ENCODE measurements at places on chromosomes 16 and 17. TPM values are rescaled to one million over a fixed set of nuclear protein-coding genes. Genes with fewer than 3 reads are reported as not detected.

NPW gene
- total RNA-seq = 2.7 TPM

MFAP4 gene
- total RNA-seq = 360 TPM

NPIPB6 gene
- total RNA-seq = 2.2 TPM

KRTAP4-3 gene
- total RNA-seq = not detected

ANKFN1 gene
- 0.10 TPM for total RNA-seq

ZFP90 gene
- 13.4 TPM for total RNA-seq

MEOX1 gene
- 0.90 TPM for total RNA-seq

HSF4 gene
- 3.2 TPM for total RNA-seq

SPN gene
- total RNA-seq = 0.08 TPM

ELMO3 gene
- 18.7 TPM for total RNA-seq

TEX14 gene
- total RNA-seq = 0.04 TPM

SAMD14 gene
- 3.1 TPM for total RNA-seq

CHD9 gene
- total RNA-seq = 68.2 TPM

- no peaks in the 10 kb centered on the region for H3K36me3 ChIP-seq
- no peaks in the 10 kb centered on the region for H3K27me3 ChIP-seq
- no peaks in the 10 kb centered on the region for H3K4me1 ChIP-seq
- H3K27ac ChIP-seq = no peak overlapping the region
- no peak overlapping the region for H3K4me3 ChIP-seq
- no peak for DNase-seq
These were observed 14.4 kb downstream of the NTAN1 start for GRCh38 chr16:15041271-15042004.

DNA sequence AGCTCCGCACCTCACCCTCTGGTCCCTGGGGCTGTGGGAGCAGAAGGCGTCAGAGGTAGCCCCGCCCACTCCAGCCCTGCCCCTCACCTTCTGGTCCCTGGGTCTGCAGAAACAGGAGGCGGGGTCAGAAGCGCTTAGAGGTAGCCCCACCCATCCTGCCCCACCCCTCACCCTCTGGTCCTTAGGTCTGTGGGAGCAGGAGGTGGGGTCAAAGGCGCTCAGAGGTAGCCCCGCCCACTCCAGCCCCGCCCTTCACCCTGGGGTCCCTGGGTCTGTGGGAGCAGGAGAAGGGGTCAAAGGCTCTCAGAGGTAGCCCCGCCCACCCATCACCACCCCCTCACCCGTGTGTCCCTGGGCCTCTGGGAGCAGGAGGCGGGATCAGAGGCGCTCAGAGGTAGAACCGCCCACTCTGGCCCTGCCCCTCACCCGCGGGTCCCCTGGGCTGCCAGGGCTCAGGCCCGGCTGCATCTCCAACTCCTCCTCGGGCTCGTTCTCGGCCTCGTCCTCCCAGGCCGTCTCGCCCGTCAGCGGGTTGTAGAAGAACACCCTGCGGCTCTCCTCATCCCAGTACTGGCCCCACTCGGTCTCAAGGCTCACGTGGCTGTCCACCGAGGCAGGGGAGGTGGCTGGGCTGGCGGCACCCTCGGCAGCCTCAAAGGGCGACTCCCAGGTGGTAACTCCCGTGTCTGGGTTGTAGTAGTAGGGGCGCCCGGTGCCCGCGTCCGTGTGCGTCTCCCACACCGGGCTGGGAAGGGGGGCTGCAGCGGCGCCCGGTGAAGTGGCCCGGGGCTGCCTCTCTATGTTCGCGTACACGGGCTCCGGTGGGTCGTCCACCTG, 27.2 kb downstream of the ARHGAP27 start:
- no peak overlapping the region for H3K4me3 ChIP-seq
- H3K4me1 ChIP-seq = peaks cover 37% of the 10 kb centered on the region
- peak overlapping the region; percentile 88 for H3K27ac ChIP-seq
- DNase-seq = peak; percentile 77

DNA sequence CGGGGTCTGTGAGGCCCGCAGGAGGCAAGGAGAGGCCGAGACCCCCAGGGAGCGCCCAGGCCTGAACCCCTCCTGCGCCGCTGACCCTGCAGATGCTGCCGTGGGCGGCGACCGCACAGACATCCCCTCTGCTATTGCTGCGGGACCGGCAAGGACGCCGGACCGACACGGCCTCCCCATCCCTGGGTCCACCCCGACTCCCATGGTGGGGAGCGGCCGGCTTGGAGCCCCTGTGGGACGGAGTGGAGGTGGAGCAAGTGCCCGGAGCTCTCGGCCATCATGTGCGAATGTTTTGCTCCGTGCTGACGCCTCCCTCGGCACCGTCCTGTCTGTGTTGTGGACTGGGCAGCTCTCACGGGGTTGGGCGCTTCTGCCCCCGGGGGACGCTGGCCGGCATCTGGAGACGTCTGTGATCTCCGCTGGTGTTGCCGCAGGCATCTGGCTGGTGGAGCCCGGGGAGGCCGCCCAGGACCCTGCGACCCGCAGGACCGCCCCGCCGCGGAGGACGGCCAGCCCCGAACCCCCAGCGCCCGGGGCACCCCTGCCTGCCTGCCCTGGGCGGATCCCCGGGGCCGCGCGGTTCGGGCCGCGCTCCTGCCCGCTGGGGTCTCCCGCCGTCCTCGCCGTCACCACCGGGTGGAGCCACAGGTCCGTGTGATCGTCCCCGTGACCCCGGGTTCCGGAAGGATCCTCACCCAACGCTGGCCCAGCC, 12.8 kb upstream of the GNG13 start:
- peaks cover 7% of the 10 kb centered on the region for H3K27me3 ChIP-seq
- H3K4me1 ChIP-seq = peaks cover 4% of the 10 kb centered on the region
- DNase-seq = peak; percentile 76
- no peak overlapping the region for H3K27ac ChIP-seq

GRCh38 chr17:17789828-17790636, 46.8 kb downstream of the SREBF1 start:
- no peak for DNase-seq
- no peaks in the 10 kb centered on the region for H3K36me3 ChIP-seq
- no peaks in the 10 kb centered on the region for H3K27me3 ChIP-seq
- peaks cover 28% of the 10 kb centered on the region for H3K4me1 ChIP-seq
- H3K4me3 ChIP-seq = no peak overlapping the region

GRCh38 chr16:23014592-23014991, 134.7 kb downstream of the USP31 start:
- no peak overlapping the region for H3K4me3 ChIP-seq
- no peaks in the 10 kb centered on the region for H3K27me3 ChIP-seq
- no peak overlapping the region for H3K27ac ChIP-seq
- no peaks in the 10 kb centered on the region for H3K4me1 ChIP-seq

GRCh38 chr17:77869665-77870132, 88.8 kb upstream of the TNRC6C start:
- peaks cover 2% of the 10 kb centered on the region for H3K4me1 ChIP-seq
- H3K36me3 ChIP-seq = no peaks in the 10 kb centered on the region
- no peak for DNase-seq

DNA sequence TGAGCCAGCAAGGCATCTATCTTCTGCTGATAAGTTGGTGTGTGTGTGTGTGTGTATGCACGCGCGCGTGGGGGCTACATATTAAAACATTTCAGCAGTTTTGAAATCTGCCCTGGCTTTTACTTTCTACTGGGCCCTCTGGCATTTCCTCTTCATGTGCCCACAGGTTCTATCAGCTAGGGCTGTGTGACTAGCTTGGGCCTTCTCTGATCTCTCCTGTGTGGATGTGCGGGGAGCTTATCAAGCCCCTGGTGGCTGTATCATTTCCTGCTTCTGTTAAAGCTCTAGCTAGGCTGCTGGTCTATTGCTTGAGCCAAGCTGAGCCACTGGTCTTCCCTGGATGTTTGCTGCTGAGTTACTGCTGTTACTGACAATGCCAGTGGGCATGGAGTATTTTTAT, 132.5 kb downstream of the AATF start:
- H3K36me3 ChIP-seq = no peaks in the 10 kb centered on the region
- no peaks in the 10 kb centered on the region for H3K27me3 ChIP-seq
- H3K4me3 ChIP-seq = no peak overlapping the region
- H3K27ac ChIP-seq = no peak overlapping the region

- no peak for DNase-seq
- H3K36me3 ChIP-seq = no peaks in the 10 kb centered on the region
- H3K27ac ChIP-seq = no peak overlapping the region
- H3K27me3 ChIP-seq = no peaks in the 10 kb centered on the region
These were observed 37.3 kb upstream of the FA2H start for GRCh38 chr16:74811911-74812310.

- H3K36me3 ChIP-seq = no peaks in the 10 kb centered on the region
- DNase-seq = no peak
- H3K27me3 ChIP-seq = no peaks in the 10 kb centered on the region
- no peaks in the 10 kb centered on the region for H3K4me1 ChIP-seq
- no peak overlapping the region for H3K27ac ChIP-seq
These were observed 113.9 kb upstream of the ADAMTS18 start for GRCh38 chr16:77548766-77549165.

DNA sequence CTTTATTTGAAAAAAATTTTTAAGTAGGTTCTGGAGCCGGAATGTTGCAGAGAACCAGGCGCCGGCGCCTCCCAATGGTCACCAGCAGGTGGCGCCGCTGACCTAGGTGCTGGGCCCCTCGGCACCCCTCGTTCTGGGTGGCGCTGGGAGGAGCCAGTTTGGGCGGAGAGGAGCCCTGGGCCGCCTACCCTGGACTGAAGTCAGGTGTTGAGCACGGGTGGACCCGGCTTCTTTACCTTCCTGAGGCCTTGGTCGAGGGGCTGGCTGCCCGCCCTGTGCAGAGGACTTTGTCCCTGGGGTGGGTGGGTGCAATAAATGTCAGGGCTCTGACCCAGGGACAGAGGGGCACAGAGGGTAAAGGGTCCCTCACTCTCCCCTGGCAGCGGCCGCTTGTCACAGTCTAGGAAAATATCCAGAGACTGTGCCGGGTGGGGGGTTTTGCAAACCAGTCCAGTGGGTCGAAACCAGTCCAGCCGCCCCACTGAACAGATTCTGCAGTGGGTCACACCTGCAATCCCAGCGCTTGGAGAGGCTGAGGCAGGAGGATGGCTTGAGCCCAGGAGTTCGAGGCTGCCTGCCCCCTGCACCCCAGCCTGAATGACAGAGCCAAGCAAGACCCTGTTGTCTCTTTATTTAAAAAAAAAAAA, 30.1 kb upstream of the TNFRSF13B start:
- DNase-seq = peak; percentile 93
- H3K36me3 ChIP-seq = no peaks in the 10 kb centered on the region
- H3K4me1 ChIP-seq = no peaks in the 10 kb centered on the region
- no peaks in the 10 kb centered on the region for H3K27me3 ChIP-seq
- H3K4me3 ChIP-seq = no peak overlapping the region
- H3K27ac ChIP-seq = no peak overlapping the region

- no peak for DNase-seq
- no peaks in the 10 kb centered on the region for H3K36me3 ChIP-seq
- no peak overlapping the region for H3K4me3 ChIP-seq
- no peak overlapping the region for H3K27ac ChIP-seq
These were observed 271.6 kb downstream of the C16orf95 start for GRCh38 chr16:87045466-87046216.

- H3K4me3 ChIP-seq = no peak overlapping the region
- no peak overlapping the region for H3K27ac ChIP-seq
- no peaks in the 10 kb centered on the region for H3K36me3 ChIP-seq
- no peak for DNase-seq
- no peaks in the 10 kb centered on the region for H3K4me1 ChIP-seq
These were observed 19.2 kb downstream of the AQP8 start for GRCh38 chr16:25235991-25236390.

DNA sequence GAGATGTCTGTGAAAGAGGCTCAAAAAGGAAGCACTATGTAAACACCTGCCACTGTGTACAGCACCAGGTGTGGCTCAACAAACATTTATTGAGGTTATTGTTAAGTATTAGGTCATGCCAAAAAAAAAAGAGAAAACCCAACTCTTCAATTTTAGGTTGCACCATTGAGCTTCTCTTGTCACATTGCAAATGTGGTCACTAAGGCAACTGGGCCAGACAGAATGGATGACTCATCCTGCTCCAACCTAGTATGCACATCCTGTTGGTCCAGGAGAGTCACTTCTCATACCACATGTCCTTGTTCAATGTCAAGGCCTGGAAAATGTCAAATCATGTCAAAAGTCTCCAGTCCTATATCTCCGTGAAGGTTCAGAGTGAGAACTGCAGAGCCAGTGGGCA, 25.0 kb downstream of the HOXB1 start:
- H3K36me3 ChIP-seq = no peaks in the 10 kb centered on the region
- H3K27ac ChIP-seq = peak overlapping the region; percentile 43
- H3K27me3 ChIP-seq = peaks cover 48% of the 10 kb centered on the region
- H3K4me1 ChIP-seq = peaks cover 12% of the 10 kb centered on the region
- DNase-seq = peak; percentile 65

GRCh38 chr16:49443576-49443975, 70.0 kb downstream of the C16orf78 start:
- peaks cover 16% of the 10 kb centered on the region for H3K27me3 ChIP-seq
- no peaks in the 10 kb centered on the region for H3K4me1 ChIP-seq
- DNase-seq = no peak
- no peak overlapping the region for H3K27ac ChIP-seq
- H3K4me3 ChIP-seq = no peak overlapping the region
- no peaks in the 10 kb centered on the region for H3K36me3 ChIP-seq

DNA sequence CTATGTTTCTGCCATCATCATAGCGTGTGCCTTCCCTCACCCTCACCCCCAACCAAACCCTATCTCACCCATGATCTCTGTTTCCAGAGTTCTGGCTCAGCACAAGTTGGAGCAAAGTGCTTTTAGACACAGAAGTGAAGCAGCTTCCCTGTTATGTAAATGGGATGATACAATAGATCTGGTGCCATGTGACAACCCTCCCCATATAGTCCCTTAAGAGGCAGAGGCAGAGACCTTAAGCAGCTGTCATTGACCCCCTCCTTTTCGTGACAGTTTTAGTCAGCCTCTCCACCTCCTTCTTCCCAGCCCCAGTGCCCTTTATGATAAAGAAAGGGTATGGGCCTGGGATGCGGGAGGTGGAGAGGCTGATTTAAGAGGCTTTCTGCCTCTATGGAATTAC, 40.3 kb upstream of the MED13 start:
- no peak overlapping the region for H3K27ac ChIP-seq
- no peaks in the 10 kb centered on the region for H3K36me3 ChIP-seq
- no peaks in the 10 kb centered on the region for H3K27me3 ChIP-seq
- no peak overlapping the region for H3K4me3 ChIP-seq
- H3K4me1 ChIP-seq = peaks cover 11% of the 10 kb centered on the region
- DNase-seq = no peak

DNA sequence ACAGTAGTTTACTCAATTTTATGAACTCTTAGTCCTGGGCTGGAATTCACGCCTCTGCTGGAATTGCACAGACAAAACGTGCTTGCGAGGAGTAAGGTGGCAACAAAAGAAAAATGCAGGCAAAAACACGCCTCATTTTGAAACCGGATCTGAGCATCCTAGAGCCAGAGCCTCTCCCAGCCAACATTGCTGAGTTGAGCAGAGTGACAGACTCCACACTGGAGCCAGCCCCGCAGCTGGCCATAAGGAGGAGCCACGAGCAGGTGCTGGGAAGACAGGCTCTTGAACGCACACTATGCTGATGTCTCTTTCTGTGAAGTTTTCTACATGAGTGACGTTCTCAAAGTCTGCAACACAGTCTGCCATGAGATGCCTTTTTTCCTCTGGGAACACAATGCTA, 14.6 kb upstream of the HSBP1 start:
- no peaks in the 10 kb centered on the region for H3K4me1 ChIP-seq
- no peak overlapping the region for H3K27ac ChIP-seq
- no peak for DNase-seq
- H3K27me3 ChIP-seq = peaks cover 7% of the 10 kb centered on the region

- no peaks in the 10 kb centered on the region for H3K27me3 ChIP-seq
- no peak overlapping the region for H3K4me3 ChIP-seq
- DNase-seq = peak; percentile 77
- no peaks in the 10 kb centered on the region for H3K36me3 ChIP-seq
- H3K27ac ChIP-seq = no peak overlapping the region
These were observed 2.2 kb downstream of the SLC12A3 start for GRCh38 chr16:56866955-56867830.

- no peaks in the 10 kb centered on the region for H3K36me3 ChIP-seq
- H3K27me3 ChIP-seq = no peaks in the 10 kb centered on the region
- H3K4me1 ChIP-seq = no peaks in the 10 kb centered on the region
- no peak overlapping the region for H3K27ac ChIP-seq
These were observed 221.5 kb downstream of the CYB561 start for GRCh38 chr17:63224644-63225043.

GRCh38 chr17:29571486-29571882, 3.0 kb downstream of the TP53I13 start:
- H3K36me3 ChIP-seq = no peaks in the 10 kb centered on the region
- peaks cover 29% of the 10 kb centered on the region for H3K4me1 ChIP-seq
- no peaks in the 10 kb centered on the region for H3K27me3 ChIP-seq
